ENCODE measurements at places on chromosomes 3 and 15.

DNA sequence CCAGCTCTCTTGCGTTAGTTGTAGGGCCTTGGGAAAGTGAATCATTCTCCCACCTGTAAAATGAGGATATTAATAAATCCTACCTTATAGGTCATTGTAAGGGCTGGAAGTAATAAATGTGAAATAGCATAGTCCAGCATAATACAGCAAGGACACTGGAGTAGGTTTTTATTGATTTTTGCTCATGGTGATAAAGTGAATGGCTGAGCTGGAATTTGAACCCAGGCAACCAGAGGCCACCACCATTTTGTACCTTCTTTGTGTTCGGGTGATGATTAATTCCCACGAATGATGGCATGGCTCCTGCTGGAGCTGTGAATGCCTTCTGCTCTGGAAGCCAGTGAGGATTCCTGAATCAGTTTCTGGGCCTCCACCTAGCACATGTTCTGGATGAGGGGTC lies 31.8 kb downstream of the CTSH start:
- no peak for DNase-seq

GRCh38 chr3:96931119-96931862 lies 116.9 kb downstream of the EPHA6 start:
- no peak for DNase-seq

DNA sequence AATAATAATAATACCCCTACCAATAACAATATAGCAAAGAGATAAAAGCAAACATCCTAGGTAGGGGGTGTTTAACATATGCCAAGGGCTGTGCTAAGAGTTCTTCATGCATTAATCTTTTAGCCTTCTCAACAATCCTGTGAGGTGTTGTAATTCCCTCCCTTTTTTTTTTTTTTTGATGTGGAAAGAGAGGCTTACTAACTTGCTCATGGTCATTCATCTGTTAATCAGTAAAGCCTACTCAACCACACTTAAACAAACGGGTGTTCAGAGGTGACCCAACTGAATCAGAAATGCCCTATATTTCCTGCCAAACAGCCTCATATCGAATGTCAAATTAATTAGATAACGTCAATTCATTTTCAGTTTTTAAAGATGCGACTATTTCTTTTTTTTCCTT lies 232.1 kb downstream of the CTNNB1 start:
- DNase-seq = no peak

DNA sequence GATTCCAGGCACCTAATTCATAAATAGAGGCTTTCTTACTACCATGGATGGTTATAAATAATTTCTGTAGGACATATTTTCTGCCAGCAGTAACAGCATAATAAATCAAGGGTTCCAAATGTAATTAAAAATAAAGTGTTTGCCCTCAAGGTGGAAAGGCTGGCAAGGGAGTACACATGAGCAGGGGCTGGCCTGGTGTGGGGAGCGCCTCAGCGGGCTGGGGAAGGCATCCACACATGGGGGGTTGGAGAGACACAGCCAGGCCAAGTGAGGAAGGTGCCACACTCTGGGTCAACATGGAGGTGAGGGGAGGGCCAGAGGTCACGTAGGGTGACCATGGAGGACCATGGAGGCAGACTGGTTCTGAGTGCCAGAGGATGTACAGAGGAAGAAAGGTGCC lies 65.8 kb upstream of the OCA2 start:
- DNase-seq = no peak

DNA sequence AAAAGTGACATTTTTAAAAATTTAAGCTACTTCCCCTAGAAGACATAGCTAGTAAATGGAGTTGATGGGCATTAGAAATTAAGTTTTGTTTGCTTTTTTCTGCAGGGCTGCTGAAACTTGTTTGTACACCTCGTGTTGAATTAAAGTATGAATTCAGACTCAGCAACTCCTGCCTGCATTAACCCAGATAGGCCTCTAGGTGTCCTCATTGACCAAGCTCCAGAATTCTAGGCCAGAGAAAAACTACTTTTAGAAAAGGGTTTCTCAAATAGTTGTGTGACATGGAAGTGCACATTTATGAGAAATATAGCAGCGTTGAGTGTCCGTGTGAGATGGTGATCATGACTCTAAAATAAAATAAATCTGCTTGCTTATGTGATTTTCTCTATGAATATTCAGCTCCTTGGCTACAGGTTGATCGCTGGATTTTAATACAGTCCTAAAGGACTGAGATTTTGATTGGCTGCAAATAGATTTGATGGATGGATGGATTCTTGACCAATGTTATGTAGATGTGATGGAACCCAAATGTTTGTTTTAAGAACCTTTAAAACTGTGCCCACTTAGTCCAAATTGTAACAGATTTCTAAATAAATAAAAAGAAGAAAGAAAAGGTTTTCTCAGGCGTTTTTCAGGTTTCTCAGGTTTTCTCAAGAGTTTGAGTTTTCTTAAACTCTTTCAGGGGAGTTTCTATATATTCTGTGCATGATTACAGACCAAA lies 39.4 kb upstream of the LMOD3 start:
- peak; percentile 81 for DNase-seq

DNA sequence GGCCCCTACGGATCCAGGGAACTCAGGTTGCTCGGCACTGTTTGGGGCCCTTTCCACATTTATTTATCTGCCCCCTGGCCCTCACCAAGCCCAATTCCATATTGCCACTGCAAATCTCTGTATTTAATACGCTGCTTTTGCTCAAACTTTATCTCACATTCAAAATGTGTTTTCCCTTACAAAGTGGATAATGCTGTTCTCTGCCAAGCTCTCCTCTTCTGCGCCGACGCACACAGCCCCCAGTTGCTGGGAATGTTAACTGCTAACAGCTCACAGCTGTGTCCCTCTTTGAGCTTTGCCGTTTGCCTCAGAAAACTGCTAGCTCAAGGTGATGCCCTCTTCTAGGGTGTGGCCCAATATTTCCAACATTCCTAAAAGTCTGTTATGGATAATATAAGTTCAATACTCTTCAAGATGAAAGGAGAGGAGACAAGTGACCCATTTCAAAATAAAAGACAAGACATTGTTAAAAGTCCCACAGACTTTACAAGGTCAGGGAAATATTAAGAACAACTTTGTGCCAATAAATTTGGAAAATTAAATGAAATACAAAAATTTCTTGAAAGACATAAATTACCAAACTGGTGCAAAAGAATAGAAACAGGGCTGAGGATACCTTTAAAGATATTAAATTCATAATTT lies 12.6 kb upstream of the FBN1 start:
- no peak for DNase-seq

- no peak for DNase-seq
Measured at GRCh38 chr3:127220497-127220896, 27.6 kb downstream of the PRR23E start.

DNA sequence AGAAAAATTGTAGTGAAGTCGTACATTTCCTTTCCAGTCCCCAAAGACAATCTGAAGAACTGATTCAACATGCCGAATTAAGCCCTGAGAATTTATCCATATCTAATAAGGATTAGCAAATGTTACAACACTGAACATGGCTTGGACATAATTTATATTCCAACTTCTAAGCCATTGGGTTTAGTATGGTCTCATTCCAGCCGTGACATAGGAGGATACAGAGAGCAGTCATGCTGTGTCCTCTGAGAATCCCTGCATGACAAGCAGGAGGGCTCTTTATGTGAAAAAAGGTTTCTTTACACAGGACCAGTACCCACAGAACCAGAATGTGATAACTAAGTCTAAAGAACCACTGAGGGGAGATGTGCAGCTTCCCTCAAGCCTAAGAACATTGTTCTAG lies 231.9 kb upstream of the WNT5A start:
- DNase-seq = no peak

DNA sequence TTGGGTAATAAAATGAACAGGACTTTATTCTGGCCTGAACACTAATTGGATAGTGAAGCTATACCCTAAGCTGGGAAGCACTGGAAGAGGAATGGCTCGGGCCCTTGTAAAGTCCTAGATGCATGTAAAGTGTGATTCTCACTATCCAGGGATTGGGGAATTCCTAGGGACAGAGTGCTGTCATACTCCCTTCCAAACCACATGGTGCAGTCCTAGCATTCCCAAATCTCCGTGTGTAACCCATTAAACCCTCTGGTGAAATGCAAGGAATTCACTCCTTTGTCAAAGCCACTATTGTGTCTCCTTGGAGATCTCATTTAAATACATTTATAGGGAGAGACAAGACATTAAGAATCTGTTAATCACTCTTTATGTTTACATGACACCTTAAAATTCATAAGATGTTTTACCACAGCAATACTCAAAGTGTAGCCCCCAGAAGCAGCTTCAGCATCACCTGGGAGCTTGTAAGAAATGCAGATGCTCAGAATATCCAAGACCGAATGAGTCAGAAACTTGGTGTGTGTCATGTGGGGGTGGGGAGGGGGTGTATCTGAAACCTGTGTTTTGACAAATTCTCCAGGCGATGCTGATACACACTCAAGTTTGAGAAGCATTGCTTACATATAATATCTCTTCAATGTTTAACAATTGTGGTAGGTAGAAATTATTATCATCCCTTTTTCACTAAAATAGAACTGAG lies 121.8 kb upstream of the NPHP3 start:
- no peak for DNase-seq

GRCh38 chr3:14138109-14138877 lies 13.4 kb downstream of the TMEM43 start:
- DNase-seq = no peak

DNA sequence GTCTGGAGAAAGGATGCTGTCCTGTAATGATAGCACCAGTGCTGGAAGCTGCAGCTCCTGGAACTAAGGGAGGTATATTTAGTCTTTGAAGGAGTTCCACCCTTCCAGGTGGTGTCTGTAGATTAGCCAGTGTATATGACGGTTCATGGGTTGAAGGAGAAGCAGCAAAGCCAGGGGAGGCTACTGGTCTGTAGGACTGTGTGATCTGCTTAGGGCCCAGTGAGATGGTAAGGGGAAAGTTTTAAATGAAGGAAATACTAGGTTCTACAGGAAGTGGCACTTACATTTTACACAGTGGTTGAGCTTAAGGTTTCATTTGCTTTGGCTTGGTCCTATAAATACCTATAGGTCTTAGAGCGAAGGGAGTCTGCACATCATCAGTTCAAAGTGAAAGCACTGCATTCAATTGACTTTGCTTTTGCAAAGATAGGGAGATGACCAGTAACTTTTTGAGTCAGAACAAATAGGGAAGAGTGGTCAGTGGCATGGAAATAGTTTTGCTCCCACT lies 5.6 kb downstream of the SLC25A38 start:
- peak; percentile 91 for DNase-seq

DNA sequence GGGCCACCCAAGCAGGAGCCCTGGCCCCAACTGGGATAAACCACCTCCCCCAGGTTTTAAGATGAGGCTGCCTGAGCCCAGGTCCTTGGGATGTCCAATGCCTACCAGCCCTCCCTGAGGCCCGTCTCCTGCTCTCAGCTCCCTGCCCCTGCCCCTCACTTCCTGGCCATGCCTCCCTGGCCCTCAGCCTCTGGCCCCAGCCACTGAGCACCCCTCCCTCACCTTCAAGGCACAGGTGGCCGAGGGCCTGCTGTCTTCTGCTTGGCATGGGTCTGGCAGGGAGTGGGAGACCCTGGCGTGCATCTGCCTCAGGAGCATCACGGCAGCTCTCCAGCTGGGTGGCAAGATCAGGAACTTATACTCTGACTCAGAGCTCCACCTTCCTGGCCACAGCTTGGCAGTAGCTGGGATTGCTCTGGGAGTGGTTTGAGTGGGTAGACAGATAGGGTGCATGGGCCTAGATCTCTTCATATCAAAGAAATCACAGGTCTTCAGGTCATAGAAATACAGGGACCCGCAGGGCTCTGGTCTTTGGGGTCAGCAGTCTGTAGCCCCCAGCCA lies at the start of gene PLA2G4E:
Gene PLA2G4E (minus strand): TSS at position 330 of the 561 bp plus-strand sequence. CDS start 12 bp downstream, at position 318.
- peak; percentile 9 for DNase-seq

DNA sequence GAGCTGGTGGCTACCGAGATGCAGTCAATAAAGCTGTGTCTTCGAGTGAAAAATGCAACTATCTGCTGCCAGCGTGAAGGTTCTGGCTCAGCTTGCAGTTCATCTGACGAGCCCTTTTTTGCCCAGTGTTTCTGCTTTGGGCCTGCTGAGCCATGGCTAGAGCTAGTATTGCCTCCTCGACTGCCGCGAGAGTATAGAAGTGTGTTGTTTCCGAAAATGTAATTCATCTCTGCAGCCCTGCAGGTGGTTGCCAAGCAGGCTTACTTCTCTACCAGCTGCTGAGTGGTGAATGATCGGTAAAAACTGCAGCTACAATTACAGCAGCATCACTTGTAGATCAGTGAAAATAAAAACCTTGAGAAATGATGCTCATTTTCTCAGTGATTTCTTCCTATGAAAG lies 114.8 kb downstream of the DLG1 start:
- DNase-seq = no peak

GRCh38 chr3:142839831-142840230 lies 49.1 kb downstream of the PCOLCE2 start:
- DNase-seq = no peak

DNA sequence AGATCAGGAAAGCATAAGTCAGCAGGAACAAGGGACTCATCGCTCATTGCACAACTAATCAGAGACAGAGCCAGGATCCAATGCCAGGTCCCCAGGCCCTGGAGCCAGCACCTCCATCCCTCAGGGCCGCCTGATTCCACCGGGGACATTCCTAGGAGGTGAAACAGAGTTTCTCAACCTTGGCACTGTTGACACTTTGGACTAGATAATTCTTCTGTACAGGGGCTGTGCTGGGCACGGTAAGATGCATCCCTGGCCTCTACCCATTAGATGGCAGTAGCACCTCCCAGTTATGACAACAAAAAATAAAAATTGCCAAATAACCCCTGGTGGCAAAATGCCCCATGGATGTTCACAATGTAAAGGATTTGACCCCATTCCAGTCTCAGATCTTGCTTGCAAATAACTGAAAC lies 127.7 kb downstream of the MTHFS start:
- peak; percentile 77 for DNase-seq

DNA sequence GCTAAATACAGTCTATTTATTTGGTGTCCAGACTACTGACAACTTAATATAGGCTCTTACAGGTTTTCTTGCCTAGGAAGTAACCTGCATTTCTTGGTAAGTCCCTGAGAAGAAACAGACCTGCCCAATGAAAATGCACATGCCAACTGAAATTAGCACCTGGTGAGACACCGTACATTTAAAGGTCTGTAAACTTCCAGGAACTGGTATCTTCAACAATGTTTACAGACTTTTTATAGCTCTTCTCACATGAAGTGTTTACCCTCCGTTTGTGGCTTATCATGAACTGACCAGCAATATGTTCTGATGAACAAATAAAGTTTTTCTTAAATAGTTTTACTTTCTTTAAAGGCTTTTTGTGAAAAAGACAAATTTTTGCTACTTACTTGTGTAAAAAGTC lies 93.3 kb downstream of the PCCB start:
- no peak for DNase-seq

GRCh38 chr15:90489944-90490343 lies 39.8 kb upstream of the CRTC3 start:
- DNase-seq = no peak

- no peak for DNase-seq
Measured at GRCh38 chr3:53650424-53650823, 156.0 kb downstream of the CACNA1D start.

- no peak for DNase-seq
Measured at GRCh38 chr3:195421400-195421799, 21.4 kb downstream of the ACAP2 start.

GRCh38 chr3:64299206-64299605 lies 73.9 kb upstream of the PRICKLE2 start:
- no peak for DNase-seq
